ENCODE measurements at places on chromosomes 3 and 15.

DNA sequence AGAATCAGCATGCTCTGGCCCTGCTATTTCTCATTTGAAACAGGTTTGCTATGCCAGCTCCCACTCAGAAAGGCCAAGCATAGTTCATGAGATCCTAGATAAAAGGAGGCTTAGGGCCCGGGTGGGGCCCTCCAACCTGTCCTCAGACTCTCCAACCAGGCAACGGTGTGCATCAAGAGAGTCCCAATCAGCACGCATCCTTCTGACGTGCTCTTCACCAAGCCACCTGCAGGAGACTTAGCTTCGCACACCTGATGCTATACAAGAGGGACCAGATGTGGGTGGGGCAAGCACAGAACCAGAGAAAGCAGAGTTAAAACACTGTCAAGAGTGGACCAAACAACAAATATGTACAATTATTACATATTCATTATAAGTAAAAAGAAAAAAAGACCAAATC, 17.3 kb downstream of the STIMATE start:
- no peak for DNase-seq

DNA sequence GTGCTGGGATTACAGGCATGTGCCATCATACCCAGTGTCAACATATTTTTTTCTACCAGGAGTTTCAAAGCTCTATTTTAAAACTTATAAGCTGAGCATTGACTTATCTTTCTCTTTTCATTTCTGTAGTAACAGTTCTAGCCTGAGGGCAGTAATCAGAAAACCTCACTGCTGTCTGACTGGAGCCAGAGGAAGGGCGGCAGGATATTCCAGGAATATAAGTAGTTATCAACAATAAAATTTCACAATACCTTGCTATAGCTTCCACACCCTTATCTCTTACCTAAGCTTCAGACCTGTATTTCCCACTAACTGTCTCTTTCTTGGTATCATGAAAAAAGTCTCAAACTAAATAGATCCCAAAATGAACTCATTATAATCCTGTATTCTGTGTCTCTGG, 5.1 kb upstream of the NEDD4 start:
- DNase-seq = no peak

GRCh38 chr15:29097168-29097567, 172.5 kb downstream of the NSMCE3 start:
- DNase-seq = no peak

DNA sequence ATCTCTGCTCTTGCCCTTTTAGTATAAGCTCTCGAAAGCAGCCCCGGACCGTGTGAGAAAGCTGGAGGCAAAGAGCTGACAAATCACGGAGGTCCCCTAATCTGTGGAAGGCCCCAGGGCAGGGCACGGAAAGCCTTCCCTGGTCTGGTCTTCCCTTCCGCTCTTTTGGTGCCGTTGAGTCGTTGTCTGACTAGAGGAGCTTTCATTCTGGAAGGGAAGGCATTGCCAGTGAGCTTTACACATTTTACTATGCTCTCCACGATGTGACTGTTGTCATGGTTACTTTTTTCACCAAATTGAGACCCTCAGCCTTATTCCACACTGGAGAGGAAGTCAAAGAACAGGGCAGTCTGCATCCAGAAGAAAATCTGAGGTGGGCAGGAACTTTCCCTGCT, 71.7 kb downstream of the CYP19A1 start:
- no peak for DNase-seq

GRCh38 chr15:20665653-20666052, 124.1 kb upstream of the GOLGA6L6 start:
- no peak for DNase-seq

GRCh38 chr3:194744826-194745225, 59.1 kb downstream of the FAM43A start:
- DNase-seq = no peak

DNA sequence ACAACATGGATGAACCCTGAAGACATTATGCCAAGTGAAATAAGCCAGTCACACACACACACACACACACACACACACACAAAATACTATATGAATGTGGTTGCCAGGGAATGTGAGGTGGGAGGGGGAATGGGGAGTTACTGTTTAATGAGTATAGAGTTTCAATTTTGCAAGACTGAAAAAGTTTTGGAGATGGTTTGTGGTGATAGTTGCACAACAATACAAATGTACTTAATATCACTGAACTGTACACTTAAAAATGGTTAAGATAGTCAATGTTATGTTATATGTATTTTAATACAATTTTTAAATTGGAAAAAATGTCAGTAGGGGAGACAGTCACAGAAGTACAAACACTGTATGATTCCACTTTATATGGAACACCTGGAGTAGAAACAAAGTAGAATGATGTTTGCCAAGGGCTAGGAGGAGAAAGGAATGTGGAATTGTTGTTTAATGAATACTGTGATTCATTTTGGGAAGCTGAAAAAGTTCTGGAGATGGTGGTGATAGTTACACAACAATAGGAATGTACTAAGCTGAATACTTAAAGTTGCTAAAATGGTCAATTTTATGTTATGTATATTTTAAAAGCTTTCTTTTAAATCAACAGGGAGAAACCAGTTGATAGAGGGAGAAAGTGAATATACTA, 76.6 kb downstream of the RPL39L start:
- no peak for DNase-seq

GRCh38 chr3:49841126-49841696, 15.2 kb downstream of the TRAIP start:
- DNase-seq = no peak
